Vagina (tissue), 2 donors: ENCODE measurements at places on chromosomes 4 and X. TPM values are rescaled to one million over a fixed set of nuclear protein-coding genes. Genes with fewer than 3 reads are reported as not detected.

DNA sequence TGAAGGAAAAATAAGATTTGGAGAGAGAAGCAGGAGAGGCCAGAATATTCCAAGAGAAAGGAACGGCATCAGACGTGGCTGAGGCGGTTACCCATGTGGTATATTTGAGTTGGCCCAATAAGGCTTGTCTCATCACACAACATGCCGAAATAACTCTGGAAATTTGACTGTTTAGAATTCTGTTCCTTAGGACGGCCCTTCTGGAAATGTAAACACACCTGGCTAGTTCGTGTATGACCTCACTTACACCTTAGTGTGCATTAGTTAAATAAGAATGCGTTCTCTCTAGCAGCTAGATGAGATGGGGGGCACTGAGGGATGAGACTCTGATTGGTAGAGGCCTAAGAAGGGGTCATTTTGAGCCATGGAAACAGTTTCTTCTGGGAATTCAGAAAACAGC lies 33.2 kb upstream of the PLAC1 start:
- no peak for DNase-seq

DNA sequence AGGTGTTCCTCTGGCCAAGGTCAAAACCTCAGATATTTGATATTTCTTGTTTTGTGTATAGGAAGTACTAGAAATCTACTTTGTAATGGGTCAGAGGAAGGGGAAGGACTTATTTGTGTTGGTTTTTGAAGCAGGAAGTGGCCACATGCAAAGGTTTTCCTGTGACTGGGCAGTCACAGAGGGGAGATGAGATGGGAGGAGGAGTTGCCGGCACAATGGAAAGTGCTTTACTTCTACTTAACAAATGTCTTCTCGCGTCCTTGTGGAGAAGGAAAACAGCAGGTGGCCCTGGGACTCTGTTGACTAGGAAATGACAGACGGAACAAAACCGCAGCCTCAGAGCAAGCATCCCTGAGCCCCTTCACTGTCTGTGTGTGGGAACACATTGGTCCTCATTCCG lies 46.6 kb downstream of the SHROOM2 start:
- DNase-seq, result no peak

GRCh38 chr4:71540749-71541269 lies 202.0 kb downstream of the SLC4A4 start:
- no peak for DNase-seq

DNA sequence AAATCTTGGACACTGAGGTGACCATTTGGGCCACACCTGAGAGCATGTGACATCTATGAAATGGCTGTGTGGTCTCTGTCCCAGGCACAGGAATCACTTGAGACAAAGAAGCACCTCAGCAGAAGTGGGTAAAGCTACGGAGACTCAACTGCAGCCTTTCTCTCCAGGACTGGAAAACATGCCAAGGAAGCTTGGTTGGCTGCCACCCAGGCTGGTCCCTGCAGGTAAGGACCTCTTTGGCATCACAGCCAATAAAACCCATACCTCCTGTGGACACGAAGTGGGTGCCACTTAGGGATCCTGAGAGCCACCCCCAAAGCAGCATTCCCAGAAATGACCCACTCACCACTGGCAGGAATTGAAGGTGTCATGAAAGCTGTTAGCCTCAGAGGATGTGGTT lies 74.6 kb downstream of the LEF1 start:
- no peak for DNase-seq

- DNase-seq, result no peak
Measured at GRCh38 chrX:119090627-119091026, 17.8 kb downstream of the CT47C1 start.

GRCh38 chrX:68498044-68498507 lies 775 bp upstream of the YIPF6 start:
- DNase-seq, result no peak

- DNase-seq, result no peak
Measured at GRCh38 chr4:76233529-76233928, 18.0 kb upstream of the FAM47E start.

DNA sequence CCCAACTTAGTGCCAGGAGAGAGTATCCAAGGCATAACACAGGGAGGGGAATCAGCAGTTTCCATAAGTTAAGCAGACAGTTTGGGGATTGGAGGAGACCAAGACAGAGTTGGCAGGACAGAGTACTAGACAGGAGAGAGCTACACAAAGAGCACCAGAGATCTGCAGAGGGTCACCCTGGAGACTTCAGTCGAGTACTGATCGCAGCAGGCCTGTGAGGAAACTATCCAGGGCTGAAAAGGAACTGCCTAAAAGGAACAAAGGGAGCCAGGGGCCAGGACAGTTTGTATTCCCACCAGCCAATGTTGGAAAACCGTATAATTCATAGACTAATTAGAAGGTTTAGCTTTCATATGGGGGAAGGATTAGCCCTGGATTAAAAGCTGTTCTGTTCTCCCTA lies 80.6 kb upstream of the ENPP6 start:
- no peak for DNase-seq

DNA sequence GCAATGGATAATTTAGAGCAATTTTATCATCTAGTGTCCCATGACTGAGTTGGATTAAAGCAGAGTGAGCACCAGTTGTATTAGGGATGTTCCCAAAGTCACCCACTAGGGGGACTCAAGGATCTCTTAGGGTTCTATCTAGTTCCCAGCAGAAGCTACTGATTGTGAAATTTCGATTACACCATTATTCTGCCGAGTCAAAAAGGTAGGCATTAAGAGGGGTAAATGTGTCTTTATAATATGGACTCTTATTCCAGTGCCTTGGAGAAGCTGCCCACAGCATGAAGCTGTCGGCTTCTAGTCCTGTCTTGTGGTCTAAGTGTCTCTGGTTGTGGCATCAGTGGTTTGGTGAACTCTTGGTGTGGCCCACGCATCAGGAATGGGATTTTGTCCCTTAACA lies 53.3 kb downstream of the RGS12 start:
- peak; percentile 77 for DNase-seq

GRCh38 chr4:24404281-24404680 lies 180.1 kb downstream of the DHX15 start:
- no peak for DNase-seq

- no peak for DNase-seq
Measured at GRCh38 chr4:155025762-155026457, 182.5 kb upstream of the NPY2R start.

GRCh38 chr4:182562350-182562749 lies 319.1 kb downstream of the TENM3 start:
- DNase-seq, result no peak

DNA sequence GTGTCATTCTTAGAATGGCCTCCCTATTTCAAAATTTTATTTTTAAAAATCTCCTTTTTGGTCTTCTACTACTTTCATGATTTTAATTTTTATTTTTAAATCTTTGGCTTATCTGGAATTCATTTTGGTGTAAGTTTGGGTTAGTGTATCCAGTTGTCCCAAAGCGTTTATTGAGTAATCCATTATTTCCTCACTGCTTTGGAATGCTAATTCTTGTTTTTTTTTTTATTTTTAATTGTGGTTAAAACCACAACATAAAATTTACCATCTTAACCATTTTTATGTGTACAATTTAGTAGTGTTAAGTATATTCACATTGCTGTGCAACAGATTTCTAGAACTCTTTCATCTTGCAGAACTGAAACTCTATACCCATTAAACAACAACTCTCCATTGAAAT lies 8.7 kb downstream of the CITED1 start:
- no peak for DNase-seq

DNA sequence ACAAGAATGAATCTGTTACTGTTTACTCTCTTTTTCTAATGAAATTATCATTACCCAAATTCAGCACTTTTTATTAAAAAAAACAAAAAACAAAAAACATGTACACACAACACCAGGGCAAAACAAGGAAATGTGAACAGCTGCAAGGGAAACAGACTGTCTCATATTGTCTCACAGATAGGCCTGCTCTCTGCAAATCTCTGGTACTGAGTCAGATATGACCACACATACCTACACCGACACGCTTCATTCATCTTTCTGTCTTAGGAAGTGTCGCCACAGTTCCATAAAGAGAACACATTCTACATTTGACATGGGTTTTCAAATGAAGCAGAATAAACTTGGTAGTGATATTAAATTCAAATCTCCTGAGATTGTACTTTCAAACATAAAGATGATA lies 92.2 kb upstream of the GPR34 start:
- DNase-seq, result no peak

- DNase-seq, result no peak
Measured at GRCh38 chr4:76214177-76214675, 602 bp upstream of the SCARB2 start.

Gene TGIF2LX
- not detected for total RNA-seq

Gene LGI2
- 0.98 TPM for total RNA-seq

Gene DOK7
- 4.7 TPM for total RNA-seq

Gene CACNA1F
- total RNA-seq, result 0.25 TPM

Gene TMPRSS11B
- 40.8 TPM for total RNA-seq
